ENCODE measurements at places on chromosomes 1 and 21.

- no peak for DNase-seq
These were observed 2.1 kb downstream of the SLC22A15 start for GRCh38 chr1:115978292-115978941.

DNA sequence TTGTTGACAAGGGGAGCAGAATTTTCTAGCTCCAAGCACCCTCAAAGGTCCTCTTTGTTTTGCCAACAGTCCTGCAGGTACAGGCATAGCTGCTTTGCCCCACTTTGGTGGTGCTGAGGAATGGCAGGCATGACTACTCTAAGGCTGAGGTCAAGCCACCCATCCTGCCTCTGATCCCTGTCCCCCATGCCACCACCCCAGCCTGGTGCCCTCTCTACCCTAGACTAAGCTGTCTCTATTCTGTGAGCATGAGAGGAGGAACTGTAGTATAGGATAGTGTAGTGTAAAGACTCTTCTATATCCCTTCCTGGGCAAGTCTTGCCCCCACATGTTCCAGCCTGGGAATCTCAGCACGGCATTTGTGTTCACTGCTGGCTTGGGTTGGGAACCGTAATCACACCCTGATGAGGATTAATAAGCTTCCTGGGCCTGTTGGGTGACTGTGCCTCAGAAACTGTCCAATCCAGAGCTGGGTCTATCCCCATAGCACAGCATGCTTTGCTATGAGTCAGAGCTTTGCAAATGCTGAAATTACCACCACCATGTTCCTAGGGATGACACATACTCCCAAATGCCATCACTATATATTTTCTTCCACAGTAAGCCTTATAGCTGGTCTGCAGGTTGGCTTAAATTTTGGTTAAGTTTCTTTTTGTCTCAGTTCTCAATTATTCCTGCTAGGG, 105.7 kb upstream of the PPP2R5A start:
- no peak for DNase-seq

GRCh38 chr21:43717166-43717853, 1.6 kb upstream of the PDXK start:
- DNase-seq = no peak

DNA sequence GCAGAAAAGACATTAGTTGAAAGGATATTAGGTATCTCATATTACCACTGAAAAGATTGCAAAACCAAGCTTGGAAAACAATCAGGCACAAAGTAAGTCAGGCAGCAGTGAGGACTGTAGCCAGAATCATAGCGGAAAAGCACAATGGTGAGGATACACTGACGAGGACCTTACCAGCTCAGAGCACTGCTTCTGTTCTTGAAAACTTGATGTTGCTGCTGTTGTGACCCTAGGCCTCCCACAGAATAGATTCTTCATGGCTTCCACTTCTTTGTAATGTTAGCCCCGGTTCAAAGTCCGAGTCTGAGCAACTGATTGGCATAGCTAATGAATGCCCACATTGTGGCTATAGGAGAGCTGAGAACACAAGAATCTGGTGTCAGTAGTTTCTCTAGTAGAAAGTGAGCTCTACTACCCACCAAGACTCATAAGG, 45.2 kb upstream of the LRRC8C start:
- no peak for DNase-seq

GRCh38 chr1:200194477-200194876, 167.0 kb downstream of the NR5A2 start:
- DNase-seq = no peak

DNA sequence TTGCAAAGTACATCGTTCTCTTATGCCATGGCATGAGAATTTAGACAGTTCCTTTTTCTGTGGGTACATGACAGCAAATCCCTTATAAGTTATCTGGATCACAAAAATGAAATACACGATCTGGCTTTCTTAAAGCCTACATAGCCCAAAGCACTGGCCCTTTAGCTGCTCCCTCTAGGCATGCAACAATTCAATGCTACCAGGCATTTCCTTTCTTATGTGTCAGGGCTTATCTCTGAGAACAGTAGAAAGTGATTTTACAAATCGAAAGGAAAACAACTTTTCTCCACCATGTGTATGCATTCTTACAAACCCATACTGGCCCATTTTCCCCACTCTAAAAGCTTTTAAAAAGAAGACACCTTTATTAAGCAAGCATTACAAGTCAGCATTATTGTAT, 139.7 kb downstream of the GRIK1 start:
- DNase-seq = no peak

GRCh38 chr1:109104364-109105151, 9.4 kb upstream of the ELAPOR1 start:
- DNase-seq = no peak

- no peak for DNase-seq
These were observed 10.9 kb upstream of the ADAMTS5 start for GRCh38 chr21:26977746-26978145.

GRCh38 chr1:46043458-46044017, 88.9 kb downstream of the PIK3R3 start:
- peak; percentile 52 for DNase-seq

GRCh38 chr1:95927061-95927460, 693.1 kb downstream of the RWDD3 start:
- no peak for DNase-seq

- no peak for DNase-seq
These were observed 328.9 kb downstream of the PAPPA2 start for GRCh38 chr1:176791906-176792305.

DNA sequence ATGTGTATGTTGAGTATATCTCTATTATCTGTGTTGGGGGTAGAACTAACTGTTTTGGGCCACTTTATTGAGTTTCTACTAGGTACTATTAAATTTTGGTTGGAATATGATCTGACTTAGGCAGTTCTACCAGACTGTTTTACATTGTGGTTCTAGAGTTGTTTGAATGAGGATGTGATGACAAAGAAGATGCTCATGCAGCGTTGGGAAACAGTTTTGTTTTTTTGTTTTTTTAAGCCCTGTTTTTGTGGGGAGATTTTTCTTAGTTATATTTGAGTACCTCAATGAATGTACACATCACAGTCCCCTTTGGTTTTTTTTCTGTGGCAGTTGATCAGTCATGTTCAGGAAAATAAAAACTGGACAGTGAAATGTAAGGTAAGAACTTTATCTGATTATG, 40.1 kb downstream of the TMED5 start:
- DNase-seq = no peak

GRCh38 chr1:94017155-94017829, 103.7 kb downstream of the ABCA4 start:
- DNase-seq = no peak

DNA sequence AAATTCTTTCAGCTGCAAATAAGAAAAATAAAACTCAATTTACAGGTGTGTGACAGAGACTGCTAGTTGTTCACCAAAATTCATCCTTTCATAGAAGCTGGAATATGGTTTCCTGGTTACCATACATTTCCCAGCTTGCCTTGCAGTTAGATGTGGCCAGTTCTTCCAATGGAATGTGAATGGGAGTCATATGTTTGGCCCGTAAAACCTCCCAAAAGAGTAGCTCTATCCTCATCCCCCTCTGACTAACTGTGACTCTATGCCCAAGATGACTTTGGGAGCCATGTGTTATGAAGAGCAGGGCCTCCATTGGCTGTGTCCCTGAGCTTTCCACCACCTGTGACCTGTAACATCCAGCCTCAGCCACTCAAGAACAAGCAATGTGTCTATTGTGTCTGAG, 90.6 kb upstream of the NGF start:
- DNase-seq = no peak

- no peak for DNase-seq
These were observed 72.9 kb downstream of the SETD4 start for GRCh38 chr21:35987475-35987874.

- DNase-seq = no peak
These were observed 59.8 kb upstream of the SDC3 start for GRCh38 chr1:30968220-30968971.

GRCh38 chr21:46157396-46157986, 2.1 kb upstream of the FTCD start:
- no peak for DNase-seq

DNA sequence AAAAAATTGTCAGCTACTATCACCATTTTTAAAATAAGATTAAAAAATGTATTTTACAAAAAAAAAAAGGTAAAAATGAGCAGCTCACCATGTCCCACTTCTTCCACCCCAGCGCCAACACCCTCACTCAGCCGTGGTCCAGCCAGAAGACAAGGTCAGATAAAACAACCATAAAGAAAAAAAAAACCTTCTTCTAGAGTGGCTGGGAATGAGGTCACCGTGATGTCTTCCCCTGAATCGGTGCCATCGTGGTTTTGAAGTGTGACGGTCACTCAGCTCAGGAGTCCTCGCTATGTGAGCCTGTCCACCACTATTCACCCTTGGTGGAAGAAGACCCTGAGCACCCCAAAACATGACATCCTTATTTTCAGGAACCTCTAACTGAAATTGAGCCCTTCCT, 38.1 kb downstream of the B3GALT5 start:
- no peak for DNase-seq

DNA sequence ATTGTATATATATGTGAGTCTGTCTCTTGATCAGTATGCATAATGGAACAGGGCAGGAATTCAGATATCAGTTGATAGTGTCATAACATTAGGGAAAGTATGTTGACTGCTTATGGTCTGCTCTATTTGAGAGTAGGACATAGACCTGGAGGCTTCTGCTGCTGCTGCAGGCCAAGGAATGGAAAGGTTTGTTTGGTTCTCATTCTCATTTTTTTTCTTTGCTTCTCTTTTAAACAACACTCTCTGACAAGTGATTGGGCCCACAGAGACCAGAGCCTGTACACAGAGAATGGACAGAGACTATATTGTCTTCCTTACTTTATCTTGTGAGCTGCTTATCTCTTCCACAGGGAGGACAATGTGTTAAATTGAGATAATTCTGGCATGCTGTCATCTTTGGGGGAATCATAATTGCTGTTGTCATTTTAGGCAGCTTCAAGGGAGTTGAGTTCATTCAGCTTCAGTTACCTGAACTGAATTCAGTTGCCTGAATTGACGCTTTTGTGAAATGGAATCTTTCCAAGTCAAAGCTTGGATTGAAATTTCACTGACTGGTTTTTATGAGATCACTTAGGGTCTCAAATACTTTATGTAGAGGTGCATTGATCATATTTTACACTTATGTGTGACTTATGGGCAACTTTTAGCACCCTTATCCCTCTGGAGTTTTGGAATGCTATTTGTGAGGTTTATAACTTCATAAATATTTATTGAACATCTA, 16.9 kb downstream of the CAP1 start:
- DNase-seq = no peak

GRCh38 chr1:17207540-17207939, 2.6 kb downstream of the PADI1 start:
- no peak for DNase-seq

DNA sequence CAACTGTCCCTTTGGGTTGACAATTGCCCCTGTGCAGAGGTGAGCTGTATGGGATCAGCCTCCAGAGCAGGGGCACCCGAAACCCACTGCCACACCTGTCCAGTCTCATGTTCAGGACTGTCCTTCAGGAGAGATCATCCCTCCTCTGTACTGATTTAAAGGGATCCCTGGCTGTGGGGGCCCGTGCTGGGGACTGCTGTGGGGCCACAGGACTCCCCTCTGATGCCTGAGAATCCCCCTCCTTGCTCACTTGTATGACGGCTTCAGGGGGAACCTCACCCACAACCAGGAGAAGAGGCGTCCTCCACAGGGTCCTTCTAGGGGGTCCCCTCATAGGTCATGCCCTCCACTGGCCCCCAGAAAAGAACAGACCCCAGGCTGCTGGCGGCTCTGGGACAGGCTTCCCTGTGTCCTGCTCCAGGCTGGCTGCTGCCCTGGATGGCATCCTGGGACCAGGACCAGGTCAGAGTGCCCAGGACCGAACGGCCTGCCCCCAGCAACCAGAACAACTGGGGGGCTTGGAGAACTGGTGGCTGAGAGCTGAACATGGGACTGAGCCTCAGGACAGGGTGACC, 77.5 kb upstream of the ACTRT2 start:
- DNase-seq = no peak

GRCh38 chr21:34075760-34076660, 2.6 kb downstream of the MRPS6 start:
- DNase-seq = no peak

- DNase-seq = peak; percentile 14
These were observed 167.2 kb downstream of the CYYR1 start for GRCh38 chr21:26405735-26406361.

GRCh38 chr1:221306239-221306638, 427.0 kb downstream of the HLX start:
- DNase-seq = no peak

- no peak for DNase-seq
These were observed 144.1 kb downstream of the CDC42BPA start for GRCh38 chr1:227174164-227174563.

DNA sequence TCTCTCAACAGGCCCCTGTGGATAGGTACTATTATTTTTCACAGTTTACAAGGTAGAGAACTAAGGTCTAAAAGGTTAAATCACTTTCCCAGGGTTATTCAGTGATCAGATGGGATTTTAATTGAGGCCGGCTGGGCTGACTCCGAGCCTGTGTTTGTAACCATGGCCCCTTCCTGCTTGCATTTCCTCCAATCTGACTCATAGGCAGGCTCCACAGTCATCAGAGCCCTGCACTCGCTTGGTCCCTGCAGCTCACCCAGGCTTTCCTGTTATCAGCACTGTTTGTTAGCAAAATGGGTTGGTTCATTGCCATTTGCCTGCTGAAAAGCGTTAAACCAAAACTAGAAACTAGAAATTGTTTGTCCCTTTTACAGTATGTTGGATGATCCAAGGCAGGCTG, 41.4 kb upstream of the LMX1A start:
- no peak for DNase-seq

GRCh38 chr1:30460661-30461060, 262.7 kb downstream of the MATN1 start:
- DNase-seq = no peak

DNA sequence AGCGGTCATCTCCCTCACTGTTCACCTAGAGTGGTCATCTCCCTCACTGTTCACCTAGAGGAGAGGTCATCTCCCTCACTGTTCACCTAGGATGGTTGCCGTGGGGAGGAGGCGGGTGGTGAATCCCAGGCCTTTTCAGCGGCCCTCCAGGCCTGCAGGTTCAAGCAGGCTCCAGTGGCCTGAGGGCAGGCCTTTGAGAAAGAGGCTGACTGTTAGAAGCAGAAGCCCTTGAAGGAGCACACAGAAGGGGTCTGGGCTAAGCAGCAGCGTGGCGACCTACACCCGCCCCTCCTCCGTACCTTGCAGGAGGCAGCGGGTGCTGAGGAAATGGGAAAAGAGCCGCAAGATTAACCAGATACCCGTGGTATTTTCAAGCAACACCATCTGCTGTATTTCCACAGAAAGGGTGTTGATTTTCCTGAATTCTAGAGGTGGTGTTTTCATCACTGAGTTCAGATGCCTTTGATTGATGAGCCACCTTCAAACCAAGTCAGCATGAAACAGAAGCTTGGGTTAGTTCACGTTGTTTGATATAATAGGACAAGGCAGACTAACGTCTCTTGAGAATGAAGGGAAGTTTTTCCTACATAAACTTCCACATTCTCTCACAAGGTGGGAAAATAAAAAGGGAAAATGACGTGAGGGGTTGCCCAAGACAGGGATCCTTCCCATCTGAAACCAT, 289.5 kb downstream of the KIF26B start:
- DNase-seq = no peak

GRCh38 chr1:31739346-31739745, 24.8 kb downstream of the ADGRB2 start:
- no peak for DNase-seq

- no peak for DNase-seq
These were observed 286.2 kb downstream of the SPATA17 start for GRCh38 chr1:217917281-217917887.

All from bone marrow (tissue), 2 donors.